Aorta (tissue), 5 donors: ENCODE measurements at places on chromosomes 1 and 21. TPM values are rescaled to one million over a fixed set of nuclear protein-coding genes. Genes with fewer than 3 reads are reported as not detected.

EIF3I gene
- 102 TPM for total RNA-seq

RGS13 gene
- total RNA-seq, result 0.71 TPM

LYST gene
- total RNA-seq, result 63.3 TPM

COL24A1 gene
- 2.2 TPM for total RNA-seq

NHLH2 gene
- total RNA-seq, result not detected

TRIM67 gene
- total RNA-seq, result not detected

WDR64 gene
- total RNA-seq, result not detected

HEYL gene
- total RNA-seq, result 26.3 TPM

PEX10 gene
- total RNA-seq, result 13.1 TPM

DAB1 gene
- 2.6 TPM for total RNA-seq

PTCH2 gene
- 1.7 TPM for total RNA-seq

GJA8 gene
- total RNA-seq, result not detected

CCDC24 gene
- 6.0 TPM for total RNA-seq

KDF1 gene
- total RNA-seq, result not detected

CD2 gene
- 4.3 TPM for total RNA-seq

SLC35F3 gene
- total RNA-seq, result 0.12 TPM

SLC1A7 gene
- 1.4 TPM for total RNA-seq

LYPD8 gene
- not detected for total RNA-seq

CACHD1 gene
- 26.5 TPM for total RNA-seq

ECM1 gene
- 26.3 TPM for total RNA-seq

S100A16 gene
- total RNA-seq, result 83.4 TPM

IGSF3 gene
- total RNA-seq, result 5.9 TPM

LRRN2 gene
- total RNA-seq, result 1.3 TPM

CIART gene
- total RNA-seq, result 3.0 TPM

CDCA8 gene
- 1.2 TPM for total RNA-seq

OR1C1 gene
- not detected for total RNA-seq

CYP4A11 gene
- total RNA-seq, result 0.15 TPM

AUNIP gene
- not detected for total RNA-seq

ITLN2 gene
- not detected for total RNA-seq

ASAP3 gene
- total RNA-seq, result 26.1 TPM

TMEM125 gene
- not detected for total RNA-seq

KCTD3 gene
- total RNA-seq, result 35.3 TPM

DUSP12 gene
- 22.1 TPM for total RNA-seq

CCDC28B gene
- 4.8 TPM for total RNA-seq

TBX19 gene
- 8.8 TPM for total RNA-seq

RPF1 gene
- 25.1 TPM for total RNA-seq

C1QTNF12 gene
- 3.9 TPM for total RNA-seq
